ENCODE measurements at places on chromosomes 1 and 21.

- H3K27me3 ChIP-seq, result peaks cover 10% of the 10 kb centered on the region
- no peaks in the 10 kb centered on the region for H3K36me3 ChIP-seq
- no peak overlapping the region for H3K27ac ChIP-seq
- no peak overlapping the region for H3K4me3 ChIP-seq
- no peaks in the 10 kb centered on the region for H3K4me1 ChIP-seq
Measured at GRCh38 chr1:5855196-5855897, 136.9 kb downstream of the NPHP4 start.

DNA sequence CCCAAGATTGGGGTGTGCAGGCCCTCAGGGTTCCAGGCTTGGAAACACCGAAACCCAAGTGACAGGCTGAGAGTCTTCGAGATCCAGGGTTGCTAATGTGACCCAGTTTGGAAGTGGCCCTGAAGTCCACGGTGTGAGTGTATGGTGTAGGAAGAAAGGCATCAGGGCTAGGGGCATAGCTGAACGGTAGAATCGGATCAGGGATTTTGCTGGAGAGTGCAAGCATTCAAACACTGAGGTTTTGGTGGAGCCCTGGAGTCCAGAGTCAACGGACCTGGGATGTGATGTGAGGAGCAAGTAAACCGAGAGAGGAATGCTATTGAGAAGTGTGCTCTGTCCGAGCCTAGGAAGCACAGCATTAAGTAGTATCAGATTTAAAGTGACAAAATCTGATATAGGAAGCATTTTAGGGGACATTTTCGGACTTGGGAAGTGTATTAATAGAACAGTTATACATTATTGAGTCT, 958 bp downstream of the NFYC start:
- H3K27ac ChIP-seq, result peak overlapping the region; percentile 97
- peak overlapping the region; percentile 74 for H3K4me3 ChIP-seq
- no peaks in the 10 kb centered on the region for H3K27me3 ChIP-seq
- peaks cover 62% of the 10 kb centered on the region for H3K4me1 ChIP-seq
- H3K36me3 ChIP-seq, result 0 out of 3 replicates have a peak, but pooled peaks cover 4% of the 10 kb centered on the region

DNA sequence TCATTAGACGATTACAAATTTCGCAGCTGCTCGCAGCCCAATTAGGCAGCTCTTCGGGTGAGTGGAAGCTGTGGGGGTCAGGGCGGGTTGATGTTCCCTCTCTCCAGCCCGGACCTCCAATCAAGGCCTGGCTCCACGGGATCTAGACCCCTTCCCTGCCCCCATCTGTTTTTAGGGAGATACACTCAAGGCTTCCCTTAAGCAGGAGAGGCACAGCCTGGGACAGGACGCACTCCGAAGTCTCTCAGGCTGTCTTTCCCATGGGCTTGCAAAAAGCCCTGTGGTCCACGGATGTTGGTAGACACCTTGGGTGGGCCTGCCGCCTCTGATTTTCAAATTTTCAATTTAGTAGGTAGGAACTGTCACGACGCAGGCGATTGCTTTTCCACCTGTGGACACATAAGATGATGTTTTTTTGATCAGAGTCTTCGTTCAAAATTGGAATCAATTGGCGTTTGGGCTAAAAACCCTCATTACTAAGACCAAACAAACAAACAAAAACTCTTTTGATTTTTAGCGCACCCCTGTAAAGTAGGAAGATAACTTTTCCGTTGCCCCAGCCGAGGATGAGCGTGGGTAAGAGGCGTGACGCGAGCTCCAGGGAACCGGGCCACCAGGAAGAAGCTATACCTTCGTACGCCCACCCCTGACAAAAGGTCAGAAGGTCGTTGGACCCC, 2.5 kb upstream of the LHX8 start:
- H3K4me1 ChIP-seq, result peaks cover 13% of the 10 kb centered on the region
- H3K36me3 ChIP-seq, result no peaks in the 10 kb centered on the region
- DNase-seq, result no peak
- no peak overlapping the region for H3K27ac ChIP-seq
- H3K27me3 ChIP-seq, result peaks cover 7% of the 10 kb centered on the region

DNA sequence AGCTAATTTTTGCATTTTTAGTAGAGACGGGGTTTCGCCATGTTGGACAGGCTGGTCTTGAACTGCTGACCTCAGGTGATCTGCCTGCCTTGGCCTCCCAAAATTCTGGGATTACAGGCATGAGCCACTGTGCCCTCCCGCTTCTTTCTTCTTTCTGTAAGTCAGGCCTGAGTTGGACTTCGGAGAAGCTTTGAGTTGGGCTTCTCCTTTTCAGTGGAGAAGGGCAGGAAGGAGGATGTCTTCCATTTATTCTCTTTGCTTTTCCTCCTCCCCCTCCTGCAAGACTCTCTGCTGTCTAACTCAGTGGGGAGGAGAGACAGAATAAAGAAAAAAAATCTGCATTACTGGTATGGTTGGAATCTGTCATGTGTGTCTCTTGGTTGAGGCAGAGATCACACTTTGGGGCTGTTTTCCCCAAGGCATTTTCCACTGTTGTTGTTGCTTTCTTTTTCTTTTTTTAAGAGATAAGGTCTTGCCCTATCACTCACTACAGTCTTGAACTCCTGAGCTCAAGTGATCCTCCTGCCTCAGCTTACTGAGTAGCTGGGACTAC, 13.2 kb upstream of the DEGS1 start:
- H3K4me3 ChIP-seq, result no peak overlapping the region
- peaks cover 23% of the 10 kb centered on the region for H3K4me1 ChIP-seq
- no peaks in the 10 kb centered on the region for H3K27me3 ChIP-seq
- no peak overlapping the region for H3K27ac ChIP-seq
- DNase-seq, result no peak
- H3K36me3 ChIP-seq, result no peaks in the 10 kb centered on the region

- H3K27ac ChIP-seq, result no peak overlapping the region
- peaks cover 33% of the 10 kb centered on the region for H3K36me3 ChIP-seq
- H3K4me3 ChIP-seq, result no peak overlapping the region
- H3K27me3 ChIP-seq, result no peaks in the 10 kb centered on the region
- no peaks in the 10 kb centered on the region for H3K4me1 ChIP-seq
Measured at GRCh38 chr1:35748326-35748725, 21.5 kb downstream of the CLSPN start.

DNA sequence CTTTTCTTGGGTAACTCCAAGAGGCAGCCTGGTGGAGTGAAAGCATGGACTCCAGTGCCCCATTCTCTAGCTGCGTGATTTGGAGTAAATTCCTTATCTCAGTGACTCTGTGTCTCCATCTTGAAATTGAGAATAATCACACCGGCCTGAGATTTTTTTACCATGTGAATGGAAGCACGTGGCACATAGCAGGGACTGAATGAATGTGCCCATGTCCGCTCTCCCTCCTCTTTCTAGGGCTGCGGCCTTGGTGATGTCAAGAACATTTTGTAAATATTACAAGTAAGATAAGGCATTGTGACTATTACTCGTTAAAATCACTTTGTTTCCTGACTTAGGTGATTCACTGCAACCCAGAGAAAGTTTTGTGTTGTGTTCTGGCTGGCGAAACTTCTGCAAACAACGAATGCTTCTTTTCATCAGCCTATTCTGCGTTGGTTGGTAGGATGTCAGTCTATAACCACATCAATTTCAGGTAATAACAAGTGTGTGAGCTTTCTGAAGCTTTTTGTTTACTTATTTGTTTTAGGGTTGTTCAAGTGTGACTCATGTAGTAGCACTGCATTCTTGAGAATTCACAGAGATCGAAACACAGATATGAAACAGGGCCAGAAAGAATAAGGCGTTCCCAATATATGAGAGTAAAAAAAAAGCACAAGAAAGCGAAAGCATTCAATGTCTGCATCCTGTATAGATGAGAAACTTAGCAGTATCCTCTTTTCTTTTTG, 135.7 kb upstream of the SLC45A1 start:
- no peaks in the 10 kb centered on the region for H3K36me3 ChIP-seq
- H3K4me1 ChIP-seq, result peaks cover 54% of the 10 kb centered on the region
- peak; percentile 85 for DNase-seq
- H3K4me3 ChIP-seq, result no peak overlapping the region

- no peak overlapping the region for H3K4me3 ChIP-seq
- no peaks in the 10 kb centered on the region for H3K27me3 ChIP-seq
- no peak for DNase-seq
- no peaks in the 10 kb centered on the region for H3K4me1 ChIP-seq
- H3K36me3 ChIP-seq, result no peaks in the 10 kb centered on the region
Measured at GRCh38 chr1:206578068-206578977, 33.9 kb downstream of the EIF2D start.

GRCh38 chr1:52556641-52557360, 3.9 kb upstream of the TUT4 start:
- DNase-seq, result no peak
- H3K4me1 ChIP-seq, result peaks cover 12% of the 10 kb centered on the region
- no peak overlapping the region for H3K4me3 ChIP-seq
- H3K27me3 ChIP-seq, result no peaks in the 10 kb centered on the region

GRCh38 chr1:230365723-230366307, 60.3 kb downstream of the PGBD5 start:
- H3K36me3 ChIP-seq, result no peaks in the 10 kb centered on the region
- peak; percentile 4 for DNase-seq
- peaks cover 14% of the 10 kb centered on the region for H3K4me1 ChIP-seq
- H3K4me3 ChIP-seq, result no peak overlapping the region
- no peak overlapping the region for H3K27ac ChIP-seq
- H3K27me3 ChIP-seq, result 0 out of 3 replicates have a peak, but pooled peaks cover 5% of the 10 kb centered on the region

DNA sequence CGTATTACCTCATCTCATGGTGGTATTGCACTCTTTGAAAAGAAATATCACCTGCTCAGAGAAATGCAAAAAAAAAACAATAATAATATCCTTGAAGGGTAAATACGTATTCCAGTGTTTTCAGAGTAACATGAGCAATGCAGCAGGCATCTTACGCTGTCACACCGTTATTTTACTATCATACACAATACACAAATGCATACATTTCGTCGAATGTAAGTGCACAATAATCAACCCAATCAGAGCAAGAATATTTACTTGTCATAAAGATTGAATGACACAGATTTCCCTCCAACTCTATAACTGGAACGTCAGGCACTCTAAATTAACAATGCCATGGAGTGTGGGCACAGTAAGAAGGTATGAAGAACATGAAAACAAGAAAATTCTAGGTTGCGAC, 1050.1 kb downstream of the PLA2G4A start:
- no peak for DNase-seq
- no peaks in the 10 kb centered on the region for H3K4me1 ChIP-seq
- H3K36me3 ChIP-seq, result no peaks in the 10 kb centered on the region
- no peak overlapping the region for H3K27ac ChIP-seq

DNA sequence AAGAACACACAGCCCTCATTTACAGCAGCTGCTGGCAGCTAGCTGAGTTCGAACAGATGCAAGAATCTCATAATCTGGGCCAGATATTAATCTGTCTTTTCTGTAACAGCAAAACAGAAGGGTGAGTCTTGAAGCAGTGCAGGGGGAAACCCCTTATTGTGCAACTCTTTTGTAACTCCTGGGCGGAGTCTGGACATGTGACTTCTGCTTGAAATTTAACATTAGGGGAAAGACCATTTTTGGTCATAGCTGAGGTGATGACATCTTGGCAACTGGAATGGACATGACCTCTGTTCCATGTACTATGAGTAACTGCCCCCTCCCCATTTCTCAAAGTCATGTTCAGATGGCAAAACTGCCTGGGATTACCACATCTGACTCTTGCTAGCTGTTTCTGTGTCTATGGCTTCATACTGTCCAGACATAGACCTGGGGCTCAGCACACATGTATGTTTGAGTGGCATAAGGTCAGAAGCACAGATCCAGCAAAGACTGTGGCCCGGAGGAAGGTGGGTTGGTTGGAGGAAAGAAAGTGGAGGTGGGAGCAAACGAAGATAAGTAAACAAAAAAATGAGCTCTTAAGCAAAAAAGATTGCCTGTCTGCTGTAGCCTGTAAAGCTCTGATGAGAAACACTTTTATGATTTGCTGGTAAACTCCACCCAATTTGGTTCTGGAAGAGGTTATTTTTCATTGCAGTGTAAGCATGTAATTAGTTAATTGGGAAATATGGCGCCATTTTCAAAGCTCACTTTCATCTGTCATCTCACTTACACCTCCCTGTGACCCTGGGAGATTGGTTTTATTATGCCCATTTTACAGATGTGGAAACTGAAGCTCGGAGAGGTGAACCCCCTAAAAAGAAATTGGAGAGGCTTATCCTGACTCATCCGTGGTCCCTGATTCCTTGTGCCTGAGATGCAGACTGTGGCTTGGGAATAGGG, 26.1 kb downstream of the ETS2 start:
- peak; percentile 91 for DNase-seq
- peak overlapping the region; percentile 31 for H3K27ac ChIP-seq
- H3K27me3 ChIP-seq, result no peaks in the 10 kb centered on the region
- no peaks in the 10 kb centered on the region for H3K36me3 ChIP-seq
- no peak overlapping the region for H3K4me3 ChIP-seq

GRCh38 chr1:154730986-154731489, 123.1 kb upstream of the ADAR start:
- H3K4me3 ChIP-seq, result no peak overlapping the region
- H3K4me1 ChIP-seq, result no peaks in the 10 kb centered on the region
- H3K36me3 ChIP-seq, result no peaks in the 10 kb centered on the region
- H3K27me3 ChIP-seq, result peaks cover 10% of the 10 kb centered on the region
- DNase-seq, result no peak
- H3K27ac ChIP-seq, result no peak overlapping the region

DNA sequence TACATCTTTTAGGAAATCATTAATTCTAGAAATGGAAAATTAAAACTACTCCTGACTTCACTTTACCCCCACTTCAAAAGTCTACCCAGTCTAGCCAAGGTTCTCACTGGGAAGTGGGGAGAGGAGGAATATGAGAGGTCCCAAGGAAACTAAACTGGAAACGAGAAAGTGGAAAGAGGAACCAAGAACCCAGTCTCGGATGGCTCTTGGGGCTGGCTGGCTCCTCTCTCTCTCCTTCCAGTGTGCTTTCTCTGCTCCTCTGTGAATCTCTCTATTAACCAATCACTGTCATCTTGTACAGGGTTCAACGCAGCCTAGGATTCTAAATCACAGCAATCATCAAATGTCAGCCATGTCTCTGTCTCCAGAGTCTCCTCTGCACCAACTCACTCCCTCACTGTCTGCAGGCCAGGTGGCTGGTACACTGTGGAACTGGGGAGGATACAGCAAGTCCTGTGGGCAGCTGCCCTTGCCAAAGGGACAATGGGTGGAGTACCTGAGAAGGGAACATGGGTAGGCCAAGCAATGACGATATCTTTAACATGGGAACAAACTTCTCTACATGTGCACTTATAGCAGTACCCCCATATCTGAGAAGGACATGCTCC, 33.7 kb downstream of the GNB1 start:
- peaks cover 72% of the 10 kb centered on the region for H3K4me1 ChIP-seq
- no peak overlapping the region for H3K4me3 ChIP-seq
- H3K36me3 ChIP-seq, result peaks cover 6% of the 10 kb centered on the region
- no peaks in the 10 kb centered on the region for H3K27me3 ChIP-seq

DNA sequence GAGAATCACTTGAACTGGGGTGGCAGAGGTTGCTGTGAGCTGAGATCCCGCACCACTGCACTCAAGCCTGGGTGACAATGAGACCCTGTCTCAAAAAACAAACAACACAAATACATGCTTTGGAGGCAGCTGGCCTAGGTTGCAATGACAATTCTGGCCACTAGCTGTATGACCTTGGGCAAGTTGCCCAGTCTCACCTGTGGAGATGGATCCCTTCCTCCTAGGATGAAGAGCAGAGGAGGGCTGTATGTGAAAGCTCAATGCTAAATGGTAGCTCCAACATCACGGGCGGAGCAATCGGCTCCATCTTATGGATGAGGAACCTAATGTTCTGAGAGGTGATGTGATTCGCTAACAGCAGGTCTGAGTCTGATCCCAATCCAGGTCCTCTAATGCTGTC, 20.6 kb downstream of the ADORA1 start:
- H3K4me1 ChIP-seq, result 0 out of 2 replicates have a peak, but pooled peaks cover 6% of the 10 kb centered on the region
- peak; percentile 20 for DNase-seq
- no peak overlapping the region for H3K4me3 ChIP-seq
- no peaks in the 10 kb centered on the region for H3K36me3 ChIP-seq
- peaks cover 2% of the 10 kb centered on the region for H3K27me3 ChIP-seq

- DNase-seq, result no peak
- no peaks in the 10 kb centered on the region for H3K27me3 ChIP-seq
- H3K4me3 ChIP-seq, result no peak overlapping the region
- no peaks in the 10 kb centered on the region for H3K36me3 ChIP-seq
- H3K4me1 ChIP-seq, result no peaks in the 10 kb centered on the region
Measured at GRCh38 chr1:115121793-115122192, 32.5 kb upstream of the TSPAN2 start.

Data from HepG2 (cell line).